ENCODE measurements at places on chromosomes 4 and X.

DNA sequence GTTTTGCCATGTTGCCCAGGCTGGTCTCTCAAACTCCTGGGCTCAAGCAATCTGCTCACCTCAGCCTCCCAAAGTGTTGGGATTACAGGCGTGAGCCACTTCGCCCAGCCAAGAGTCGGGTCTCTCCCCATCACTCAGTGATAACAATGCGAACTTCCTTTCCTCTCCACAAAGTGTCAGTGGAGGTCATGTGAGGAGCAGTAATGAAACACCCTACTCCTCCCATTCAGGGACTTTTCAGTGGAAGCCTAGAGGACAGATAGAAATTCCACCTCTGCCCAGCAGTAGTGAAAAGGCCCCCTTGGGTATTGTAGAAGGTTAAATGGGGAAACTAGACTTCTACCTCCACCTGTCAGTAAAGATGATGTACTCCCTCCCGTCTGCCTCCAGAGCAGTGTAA, 141.9 kb upstream of the STK26 start:
- DNase-seq: no peak

GRCh38 chr4:8009097-8009496, 69.4 kb upstream of the AFAP1 start:
- DNase-seq: no peak

DNA sequence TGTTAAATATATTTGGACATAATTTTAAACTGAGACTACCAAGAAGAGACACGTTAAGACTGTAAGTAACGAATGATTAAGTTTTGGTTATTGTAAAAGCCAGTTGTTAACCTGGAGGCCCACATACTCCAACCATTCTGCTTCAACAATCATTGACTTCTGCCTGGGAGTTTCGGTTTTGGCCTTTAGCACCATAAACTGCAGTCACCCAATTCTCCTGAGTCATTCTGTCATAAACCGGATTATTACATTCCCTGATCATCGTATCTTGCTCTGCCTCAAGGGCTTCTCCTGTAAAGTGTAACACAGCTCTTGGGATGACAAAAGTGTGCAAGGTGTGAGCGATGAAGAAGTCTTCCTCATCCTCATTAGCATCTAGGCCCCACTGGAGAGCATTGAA, 46.9 kb upstream of the PABPC1L2A start:
- no peak for DNase-seq

GRCh38 chr4:11182586-11183355, 245.9 kb downstream of the HS3ST1 start:
- DNase-seq: no peak

DNA sequence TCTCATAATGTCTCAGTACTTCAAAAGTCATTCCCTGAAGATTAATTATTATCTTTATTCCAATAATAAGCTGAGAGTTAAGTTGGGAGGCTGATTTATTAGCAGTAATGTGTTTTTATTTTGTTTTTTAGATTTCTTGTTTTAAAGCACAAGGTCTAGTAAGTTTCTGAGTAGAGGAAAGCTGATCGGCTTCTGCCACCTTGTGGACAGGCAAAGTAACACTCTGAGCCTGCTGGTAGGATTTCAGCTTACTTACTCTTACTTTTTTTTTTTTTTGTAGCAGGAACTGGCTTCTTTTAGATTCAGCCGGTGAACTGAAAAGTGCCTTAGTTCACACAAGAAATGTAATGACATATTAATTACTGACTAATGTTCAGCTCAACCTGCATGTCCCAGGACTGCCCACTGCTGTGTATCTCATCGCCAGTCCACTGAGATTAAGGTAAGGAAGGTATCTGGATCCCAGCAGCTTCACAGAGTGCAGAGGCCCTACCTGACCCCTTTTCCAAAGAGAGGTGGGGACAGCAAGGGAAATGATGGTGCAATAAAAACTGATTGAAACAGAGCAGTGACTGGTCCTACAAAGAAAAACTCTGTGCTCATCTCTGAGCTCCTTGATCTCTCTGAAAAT, 126.5 kb downstream of the ADGRA3 start:
- DNase-seq: peak; percentile 7

DNA sequence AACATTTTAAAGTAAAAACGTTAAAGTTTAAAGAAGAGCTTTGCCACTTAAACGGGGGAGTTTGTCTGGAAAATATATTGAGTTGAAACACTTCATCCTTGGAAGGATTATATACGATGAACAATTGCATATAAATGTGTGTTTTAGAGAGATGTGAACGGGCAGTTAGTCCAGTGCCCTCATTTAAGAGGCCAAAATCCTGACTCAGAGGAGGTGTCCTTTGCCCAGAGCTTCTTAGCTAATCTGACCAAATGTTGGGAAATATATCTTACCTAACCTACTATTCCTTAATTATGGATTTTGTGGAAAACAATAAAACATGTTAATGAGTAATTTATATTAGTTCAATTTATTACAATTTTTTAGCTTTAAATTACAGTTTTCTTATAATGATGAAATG, 327.2 kb upstream of the DIPK2B start:
- no peak for DNase-seq

DNA sequence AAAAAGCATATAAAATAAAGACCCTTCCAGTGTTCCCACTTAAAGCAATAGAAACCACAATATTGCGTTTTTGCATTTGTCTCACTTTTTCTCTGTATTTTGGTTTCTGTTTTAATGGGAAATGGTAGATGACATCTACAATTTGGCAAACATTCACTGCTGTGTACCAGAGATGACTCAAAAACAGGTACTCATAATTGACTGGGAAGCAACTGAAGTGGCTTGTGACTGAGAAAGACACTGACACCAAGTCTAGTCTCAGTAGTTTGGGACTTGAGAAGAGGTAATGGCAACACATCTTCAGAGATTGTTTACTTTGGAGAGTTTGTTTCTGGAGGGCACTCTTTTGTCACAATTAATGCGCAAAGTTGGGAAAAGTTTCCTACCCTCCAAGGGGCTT, 42.0 kb downstream of the AREG start:
- no peak for DNase-seq

DNA sequence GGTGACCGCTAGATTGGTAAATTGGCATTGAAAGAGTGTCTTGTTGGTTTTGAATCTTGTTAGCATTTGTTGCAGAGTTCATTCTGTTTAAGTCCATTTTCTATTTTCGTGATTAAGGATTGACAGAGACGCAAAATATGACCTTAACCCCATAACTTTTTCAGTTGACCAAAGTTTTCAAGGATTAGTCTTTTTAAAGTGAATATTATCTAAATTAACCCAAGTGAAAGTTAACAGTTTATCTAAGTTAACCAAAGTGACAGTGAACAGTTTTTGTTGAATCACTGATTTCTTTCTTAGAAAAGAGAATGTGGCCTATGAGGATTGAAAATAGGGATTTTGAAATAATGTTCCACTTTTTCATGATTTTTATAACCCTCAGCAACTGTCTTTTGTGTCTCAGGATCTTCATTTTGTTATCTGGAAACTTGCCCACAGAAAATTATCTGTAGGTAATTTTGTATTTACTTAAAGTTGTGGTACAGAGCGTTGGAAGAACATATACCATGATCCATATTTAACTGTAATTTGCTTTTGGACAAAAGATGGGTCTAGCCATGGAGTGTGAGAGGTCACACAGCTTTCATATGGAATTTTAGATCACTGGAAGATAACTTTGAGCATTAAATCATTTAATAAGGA, 3.3 kb downstream of the CPEB2 start:
- no peak for DNase-seq

- no peak for DNase-seq
These were observed 2.3 kb downstream of the HNRNPD start for GRCh38 chr4:82371497-82371896.

- DNase-seq: no peak
These were observed 28.8 kb upstream of the SETD7 start for GRCh38 chr4:139584784-139585183.

DNA sequence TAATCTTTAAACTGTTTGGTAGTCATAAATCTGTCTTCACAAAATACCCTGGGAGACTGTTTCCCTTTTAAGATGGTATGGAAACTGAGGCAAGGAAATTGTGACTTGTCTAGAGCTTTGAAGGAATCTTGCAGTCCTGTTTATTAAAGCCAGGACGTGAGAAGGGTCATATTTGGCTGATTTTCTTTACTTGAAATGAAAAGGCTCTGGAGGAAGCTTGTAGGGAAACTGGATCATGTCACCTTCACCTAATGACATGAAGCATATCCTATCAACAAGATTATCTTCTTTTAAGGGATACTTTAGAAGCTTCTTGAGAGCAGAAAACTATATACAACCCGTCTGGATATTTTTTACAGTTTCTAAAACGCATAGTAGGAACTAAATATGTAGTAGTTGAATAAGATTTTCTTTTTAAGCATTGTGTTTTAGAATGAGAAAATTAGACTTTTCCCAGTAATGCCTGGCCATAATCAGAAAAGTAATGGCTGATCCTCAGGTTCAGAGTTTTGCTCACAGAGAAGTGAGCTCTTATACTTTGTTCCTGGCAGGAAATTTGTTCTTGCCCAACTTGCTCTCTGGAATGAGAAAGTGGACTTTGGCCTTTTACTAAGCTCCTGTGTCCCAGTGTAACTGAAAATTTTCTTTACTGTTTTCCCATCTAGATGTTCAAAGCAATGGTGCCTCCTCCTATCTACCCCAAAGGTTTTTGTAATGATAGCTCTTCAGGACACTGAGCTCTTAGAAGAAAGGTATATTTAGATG, 136.8 kb upstream of the AFF2 start:
- no peak for DNase-seq

DNA sequence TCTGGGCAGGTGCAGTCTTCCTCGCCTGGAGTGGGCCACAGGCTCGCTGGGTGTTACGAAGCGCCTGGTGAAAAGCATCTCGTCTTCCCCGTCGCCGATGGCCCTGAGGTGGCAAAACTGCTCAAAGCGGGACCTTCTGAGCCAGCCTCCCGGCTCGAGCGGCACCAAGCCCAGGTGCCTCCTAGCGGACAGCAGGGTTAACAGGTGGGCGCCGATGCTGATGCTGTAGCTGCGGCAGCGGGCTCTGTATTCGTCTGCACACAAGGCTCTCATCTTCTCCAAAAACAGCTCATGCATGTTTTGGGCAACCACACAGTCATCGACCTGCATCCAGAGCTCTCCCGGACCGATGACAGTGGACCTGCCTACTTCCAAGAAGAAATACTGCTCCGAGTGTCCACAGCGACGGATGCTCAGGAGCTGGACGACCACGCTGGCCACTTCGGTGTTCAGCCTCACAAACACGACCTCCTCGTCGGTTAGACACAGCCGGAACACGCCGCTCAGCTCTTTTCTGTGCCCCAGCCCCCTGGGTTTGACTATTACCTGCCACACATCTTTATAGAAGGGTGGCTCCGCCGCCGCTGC, 1.2 kb downstream of the IRS4 start:
- DNase-seq: peak; percentile 49

Measured in A549 (cell line).